ENCODE measurements at places on chromosomes 5 and 9.

DNA sequence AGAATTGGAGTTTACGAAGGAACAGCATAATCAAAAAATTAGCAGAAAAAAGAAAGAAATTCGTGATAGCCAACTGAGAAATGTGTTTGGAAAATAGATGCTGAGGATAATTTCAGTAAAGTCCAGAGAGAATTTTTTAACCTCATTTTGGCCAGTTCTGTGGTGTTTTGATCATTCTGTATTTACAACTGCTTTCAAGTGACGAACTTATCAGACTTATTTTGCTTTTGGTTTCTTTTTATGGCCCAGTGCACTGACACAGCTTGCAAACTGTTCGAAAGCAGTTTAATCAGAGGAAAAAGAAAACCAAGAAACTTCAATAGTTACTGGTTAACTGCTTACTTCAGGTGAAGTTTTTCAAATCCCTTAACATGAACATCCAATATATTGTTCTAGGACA is 1.9 kb downstream of the SDHA start:
- no peak for DNase-seq

- DNase-seq = no peak
These were observed 330.4 kb downstream of the ICE1 start for GRCh38 chr5:5752844-5753243.

- DNase-seq = no peak
These were observed 467 bp downstream of the C9orf78 start for GRCh38 chr9:129834489-129835127.

- no peak for DNase-seq
These were observed 20.4 kb upstream of the PRUNE2 start for GRCh38 chr9:76926324-76926741.

DNA sequence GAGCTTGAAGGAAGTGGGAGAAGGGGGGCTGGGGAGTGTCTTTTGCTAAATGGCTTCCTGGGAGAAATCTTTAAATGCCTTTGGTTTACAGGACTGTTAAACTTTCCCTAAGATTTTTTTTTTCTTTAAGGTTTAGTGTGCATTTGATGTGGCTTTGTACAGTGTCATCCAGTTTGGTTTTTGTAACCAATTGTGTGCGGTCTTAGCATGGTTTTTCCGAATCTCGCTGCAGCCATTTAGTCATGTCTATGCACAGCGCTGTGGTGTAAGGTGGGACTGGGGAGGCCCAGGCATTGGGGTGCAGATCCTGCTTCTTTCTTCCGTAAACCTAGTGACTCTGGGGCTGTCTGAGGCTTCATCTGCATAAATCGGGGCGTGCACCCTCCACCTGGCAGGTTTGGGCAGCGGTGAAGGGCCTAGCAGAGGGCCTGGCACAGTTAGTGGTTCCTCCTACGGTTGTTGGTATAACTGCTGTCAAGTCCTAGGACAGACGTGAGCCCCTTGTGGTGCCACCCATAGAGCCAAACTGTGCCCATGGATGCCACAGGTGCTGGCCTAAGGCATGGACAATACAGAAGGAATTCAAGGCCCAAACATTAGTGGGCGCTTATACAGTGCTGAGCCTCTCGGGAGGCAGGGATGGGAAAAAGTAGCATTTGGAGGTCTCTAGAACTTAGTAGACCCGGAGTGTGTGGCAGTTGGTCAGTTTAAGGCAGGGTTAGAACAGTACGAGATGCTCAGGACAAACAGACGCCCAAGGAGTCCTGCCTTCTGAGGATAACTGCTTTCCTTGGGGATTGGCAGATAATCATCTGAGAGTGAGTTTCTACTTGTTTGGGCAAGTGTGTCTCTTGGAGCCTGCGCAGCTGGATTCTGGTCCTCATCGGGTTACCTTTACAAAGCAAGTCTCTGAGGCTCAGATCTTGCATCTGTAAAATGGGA is 1.5 kb downstream of the PRRC2B start:
- no peak for DNase-seq

- no peak for DNase-seq
These were observed 15.2 kb downstream of the PTGES start for GRCh38 chr9:129737479-129738274.

DNA sequence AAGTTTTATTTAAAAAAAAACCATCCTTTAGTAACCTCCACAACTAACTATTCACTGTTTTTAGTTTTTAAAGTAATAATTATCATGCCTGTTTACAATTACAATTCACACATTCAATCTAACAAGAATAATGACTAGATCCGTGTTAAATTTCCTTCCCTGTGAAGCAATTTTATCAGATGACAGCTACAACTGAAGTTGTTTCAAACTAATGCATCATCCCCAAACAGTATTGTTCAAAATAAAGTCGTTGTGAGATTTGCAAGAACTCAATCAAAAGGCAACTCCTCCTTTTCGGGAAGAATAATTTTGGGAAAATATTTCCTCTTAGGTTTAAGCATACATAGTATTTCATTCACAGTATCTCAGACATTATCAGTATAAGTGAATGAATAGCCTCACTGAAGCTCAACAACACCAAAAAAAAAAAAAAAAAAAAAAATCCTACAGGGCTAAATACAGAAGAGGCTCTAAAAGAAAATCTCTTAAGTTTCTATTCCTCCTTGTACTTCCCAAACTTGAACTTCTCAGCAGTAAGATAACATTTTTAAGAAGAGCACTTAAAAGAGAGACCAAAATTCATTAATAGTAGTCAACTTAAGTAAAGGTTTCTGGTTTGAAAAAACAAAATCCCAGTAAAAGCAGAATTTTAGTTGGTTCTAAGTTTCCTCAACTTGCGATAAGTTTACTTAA is 9.4 kb downstream of the C9orf72 start:
- no peak for DNase-seq

DNA sequence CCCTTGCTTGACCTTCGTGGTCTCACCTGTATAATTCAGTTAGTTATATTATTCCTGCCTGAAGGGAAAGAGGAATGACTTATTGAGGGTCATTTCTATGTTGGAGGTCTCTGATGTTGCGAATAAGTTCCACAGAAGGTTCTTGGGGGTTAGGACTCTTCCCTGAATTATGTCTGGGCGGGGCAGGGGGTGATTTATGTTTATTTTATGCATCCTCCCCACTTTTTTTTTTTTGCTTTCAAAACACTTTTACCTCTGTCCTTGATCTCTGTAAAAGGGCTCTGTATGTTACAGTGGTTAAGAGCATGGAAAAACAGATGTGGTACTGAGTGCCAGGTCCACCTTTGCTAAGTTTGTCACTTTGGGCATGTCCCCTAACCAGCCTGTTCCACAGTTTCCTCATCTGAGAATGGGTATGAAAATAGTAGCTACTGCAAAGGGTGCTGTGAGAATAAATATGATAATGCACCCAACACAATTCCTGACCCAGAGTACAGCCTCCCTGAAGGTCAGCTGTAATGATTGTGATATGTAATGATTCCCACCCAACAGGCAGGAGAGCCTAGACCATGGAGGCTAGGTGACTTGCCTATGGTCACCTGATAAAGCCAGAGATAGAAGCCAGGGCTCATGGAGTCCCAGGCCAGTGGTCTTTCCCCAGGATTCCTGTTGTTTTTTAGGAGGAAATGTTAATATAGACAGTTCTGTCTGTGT is 54.8 kb downstream of the SLC22A5 start:
- no peak for DNase-seq

GRCh38 chr5:57491369-57491965 is 8.9 kb upstream of the ACTBL2 start:
- no peak for DNase-seq

GRCh38 chr9:130536701-130537107 is 42.7 kb upstream of the FUBP3 start:
- DNase-seq = no peak

DNA sequence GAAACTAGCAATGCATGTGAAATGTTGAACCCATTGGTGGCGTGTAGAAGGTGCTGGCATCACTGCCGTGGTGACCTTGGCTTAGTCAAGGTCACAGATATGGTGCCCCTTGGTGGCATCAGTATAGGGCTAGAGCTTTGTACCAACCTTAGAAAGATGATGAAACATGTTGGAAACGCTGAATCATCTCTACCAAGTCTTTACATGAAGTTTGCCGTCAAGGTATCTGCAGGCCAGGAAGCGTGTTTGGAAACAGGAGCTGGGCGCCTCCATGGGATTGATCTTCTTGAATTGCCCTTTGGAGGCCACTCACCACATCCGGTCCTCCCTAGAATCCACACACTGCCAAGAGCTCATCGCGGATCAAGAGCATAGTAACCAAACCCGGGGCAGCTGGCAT is 16.9 kb upstream of the BOD1 start:
- DNase-seq = no peak

DNA sequence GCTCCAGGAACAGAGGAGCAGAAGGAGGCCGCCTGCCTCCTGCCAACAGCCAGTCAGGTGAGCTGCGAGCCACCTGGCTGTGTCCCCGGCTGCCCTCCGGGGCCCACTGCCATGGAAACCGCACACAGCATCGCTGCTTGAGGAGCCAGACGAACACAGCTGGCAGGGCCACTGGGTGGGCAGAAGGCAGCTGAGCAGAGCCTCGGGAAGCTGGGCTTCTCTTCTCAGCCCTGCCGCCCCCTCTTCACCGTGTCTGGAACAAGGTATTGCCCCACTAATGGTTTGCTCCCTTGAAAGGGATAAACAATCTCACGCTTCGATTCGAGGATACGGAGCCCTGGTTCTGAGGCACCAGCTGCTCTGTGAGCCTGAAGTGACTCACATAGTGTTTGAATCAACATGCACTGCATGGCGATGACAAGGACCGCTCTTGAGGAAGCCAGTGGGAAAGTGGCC is 63.7 kb upstream of the RUFY1 start:
- DNase-seq = no peak

DNA sequence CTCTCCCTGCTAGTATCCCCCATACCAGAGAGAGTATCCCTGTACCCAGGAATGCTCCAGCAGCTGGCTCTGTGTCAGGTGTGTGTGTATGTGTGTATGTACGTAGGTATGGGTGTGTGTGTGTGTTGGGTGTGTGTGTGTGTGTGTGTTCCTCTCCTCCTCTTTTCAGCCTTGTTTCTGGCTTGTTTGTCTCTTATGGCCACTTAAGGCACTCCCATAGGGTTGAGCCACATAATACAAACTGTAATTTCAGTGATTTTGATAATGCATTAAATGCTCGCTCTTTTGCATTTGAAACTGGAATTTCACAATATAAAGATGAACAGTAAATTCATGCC is 80.8 kb upstream of the SH3PXD2B start:
- DNase-seq = no peak

DNA sequence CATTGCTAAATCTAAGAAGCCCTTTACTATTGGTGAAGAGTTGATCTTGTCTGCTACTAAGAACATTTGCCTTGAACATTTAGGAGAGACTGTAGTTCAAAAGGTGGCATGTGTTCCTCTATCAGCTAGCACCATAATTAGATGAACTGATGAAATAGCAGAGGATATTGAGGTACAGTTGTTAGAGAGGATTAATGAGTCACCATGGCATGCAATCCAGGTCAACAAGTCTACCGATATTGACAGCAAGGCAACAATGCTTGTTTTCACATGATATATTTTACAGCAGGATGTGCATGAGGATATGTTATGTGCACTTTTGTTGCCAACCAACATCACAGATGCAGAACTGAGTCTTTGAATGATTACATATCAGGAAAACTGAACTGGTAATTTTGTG is 134.3 kb upstream of the CDH9 start:
- no peak for DNase-seq

DNA sequence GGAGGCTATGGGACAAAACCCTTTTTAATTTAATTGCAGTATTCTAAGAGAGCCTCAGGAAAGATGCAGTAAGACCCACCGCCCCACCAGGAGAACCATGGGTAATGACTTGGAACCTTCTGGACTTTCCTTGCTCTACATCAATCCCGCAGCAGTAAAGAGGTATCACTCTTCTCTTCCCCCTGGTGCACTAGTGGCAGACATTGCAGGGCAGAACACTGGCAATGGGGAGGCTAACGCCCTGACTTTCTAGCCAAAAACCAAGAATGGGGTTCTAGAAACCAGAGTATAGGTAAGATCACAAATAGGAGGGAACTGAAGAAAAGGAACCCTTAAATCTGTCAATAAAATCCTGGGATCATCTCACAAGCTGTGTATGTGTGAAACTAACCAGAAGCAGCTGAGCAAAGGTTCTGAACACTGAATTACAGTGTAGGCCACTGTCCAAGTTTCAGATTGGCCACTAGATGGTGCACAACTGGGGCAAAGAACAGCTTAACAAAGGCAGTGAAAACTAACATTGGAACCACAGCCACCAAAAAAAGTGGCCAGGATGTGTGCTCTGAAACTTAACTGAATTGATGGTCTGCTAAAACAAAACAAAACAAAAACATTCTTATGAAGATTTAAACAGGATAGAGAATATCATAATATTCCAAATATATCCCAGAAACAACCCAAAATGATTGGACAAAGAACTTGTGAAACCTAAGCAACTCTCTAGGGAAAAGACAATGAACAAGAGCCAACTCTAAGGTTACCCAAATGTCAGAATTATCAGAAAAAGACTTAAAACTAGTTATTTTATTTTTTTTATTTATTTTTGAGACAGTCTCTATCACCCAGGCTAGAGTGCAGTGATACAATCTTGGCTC is 6.6 kb upstream of the FAM151B start:
- DNase-seq = no peak

DNA sequence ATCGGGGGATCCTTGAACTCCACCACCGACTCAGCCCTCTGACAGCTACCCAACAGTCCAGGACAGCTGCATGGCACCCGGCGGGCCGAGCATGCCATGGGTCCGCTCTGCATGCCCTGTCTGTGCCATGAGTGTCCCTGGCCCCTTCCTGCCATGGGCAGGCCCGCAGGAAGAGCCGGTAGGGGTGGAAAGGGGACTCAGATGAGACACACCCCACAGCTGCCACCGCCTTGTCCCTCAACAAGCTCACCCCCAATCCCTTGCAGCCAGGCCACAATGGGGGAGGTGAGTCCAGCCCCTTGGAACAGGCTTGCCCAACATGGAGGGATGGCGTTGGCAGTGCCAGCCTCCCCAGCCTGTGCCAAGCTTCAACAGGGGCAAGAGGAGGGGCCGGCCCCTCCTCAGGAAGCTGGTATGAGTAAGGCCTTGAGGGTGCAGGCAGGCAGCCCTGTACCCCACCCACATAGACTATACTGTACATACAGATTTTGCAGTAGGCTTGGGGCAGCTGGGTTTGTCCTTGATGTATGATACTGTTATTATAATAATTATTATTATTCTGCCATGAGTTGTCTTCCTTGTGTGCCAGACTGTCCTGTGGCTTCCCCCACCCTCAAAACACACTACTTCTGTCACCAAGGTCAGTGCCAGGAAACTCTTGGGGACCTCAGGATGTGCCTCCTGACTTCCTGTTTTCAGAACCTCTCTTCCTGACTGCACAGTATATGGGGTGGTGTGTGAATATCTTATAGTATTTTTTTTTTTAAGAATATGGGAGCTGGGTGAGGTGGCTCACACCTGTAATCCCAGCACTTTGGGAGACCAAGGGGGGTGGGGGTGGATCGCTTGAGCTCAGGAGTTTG is 12.0 kb upstream of the SLC34A1 start:
- no peak for DNase-seq

DNA sequence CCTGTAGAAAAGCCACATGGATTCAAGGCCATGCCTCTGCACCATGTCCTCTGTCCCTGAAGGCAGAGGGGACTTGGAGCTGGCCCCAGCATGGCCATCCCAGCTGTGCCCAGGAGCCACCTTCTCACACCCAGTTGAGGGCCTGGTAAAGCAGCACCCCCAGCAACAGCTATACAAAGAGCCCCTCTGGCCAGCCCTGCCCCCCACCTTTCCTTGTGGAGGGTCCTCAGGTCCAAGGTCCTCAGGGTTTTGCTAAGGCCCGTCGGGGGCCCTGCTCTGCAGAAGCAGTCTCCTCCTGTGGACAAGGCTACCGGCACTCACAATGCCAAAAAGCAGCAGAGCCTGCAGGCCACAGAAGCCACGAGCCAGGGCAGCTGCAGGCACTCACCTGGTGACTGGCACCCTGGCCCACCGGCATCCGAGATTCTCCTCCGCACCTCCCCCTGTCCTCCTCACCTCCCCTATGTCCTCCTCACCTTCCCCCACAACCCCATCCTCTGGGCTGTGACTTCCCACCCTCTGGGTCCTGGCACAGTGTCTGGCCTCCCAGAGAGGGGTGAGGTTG is 39.9 kb upstream of the LPCAT1 start:
- no peak for DNase-seq
